Aorta (tissue), 5 donors: ENCODE measurements at places on chromosomes 16 and 17. TPM values are rescaled to one million over a fixed set of nuclear protein-coding genes. Genes with fewer than 3 reads are reported as not detected.
A peak's percentile ranks its signal among the peaks of the same experiment; 100 is the strongest.

The TBX21 gene
- total RNA-seq: 0.99 TPM

The SHBG gene
- total RNA-seq: 0.33 TPM

The FTSJ3 gene
- 38.1 TPM for total RNA-seq

The PRAC1 gene
- total RNA-seq: not detected

The ANKRD40CL gene
- total RNA-seq: not detected

The PPY gene
- total RNA-seq: not detected

GRCh38 chr17:67466251-67466796 is 89.2 kb downstream of the PITPNC1 start:
- DNase-seq: no peak

GRCh38 chr17:55416470-55417052 is 5.1 kb downstream of the MMD start:
- no peak for DNase-seq

GRCh38 chr16:14194721-14195120 is 123.6 kb downstream of the MRTFB start:
- no peak for DNase-seq

DNA sequence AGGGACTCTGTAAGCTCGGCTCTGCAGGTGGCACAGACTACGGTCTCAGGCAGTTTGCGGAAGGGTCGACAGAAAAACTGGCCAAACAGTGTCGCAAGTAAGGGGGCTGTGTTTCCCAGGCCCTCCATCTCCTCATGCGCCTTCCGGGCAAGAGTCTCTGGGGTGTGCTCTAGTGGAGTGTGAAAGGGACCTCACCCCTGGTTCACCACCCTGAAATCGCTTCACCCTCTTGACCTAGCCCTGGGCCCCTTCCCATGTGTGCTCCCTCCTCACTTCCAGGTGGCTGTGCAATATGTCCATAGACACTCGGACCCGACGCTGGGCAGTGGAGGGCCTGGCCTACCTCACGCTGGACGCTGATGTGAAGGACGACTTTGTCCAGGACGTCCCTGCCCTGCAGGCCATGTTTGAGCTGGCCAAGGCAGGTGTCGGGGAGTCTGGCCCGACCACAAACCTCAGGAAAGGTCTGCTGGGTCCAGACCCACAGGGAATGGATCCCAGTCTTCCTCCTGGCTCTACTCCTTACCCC is 22.3 kb downstream of the UNC45B start:
- peak; percentile 57 for DNase-seq

DNA sequence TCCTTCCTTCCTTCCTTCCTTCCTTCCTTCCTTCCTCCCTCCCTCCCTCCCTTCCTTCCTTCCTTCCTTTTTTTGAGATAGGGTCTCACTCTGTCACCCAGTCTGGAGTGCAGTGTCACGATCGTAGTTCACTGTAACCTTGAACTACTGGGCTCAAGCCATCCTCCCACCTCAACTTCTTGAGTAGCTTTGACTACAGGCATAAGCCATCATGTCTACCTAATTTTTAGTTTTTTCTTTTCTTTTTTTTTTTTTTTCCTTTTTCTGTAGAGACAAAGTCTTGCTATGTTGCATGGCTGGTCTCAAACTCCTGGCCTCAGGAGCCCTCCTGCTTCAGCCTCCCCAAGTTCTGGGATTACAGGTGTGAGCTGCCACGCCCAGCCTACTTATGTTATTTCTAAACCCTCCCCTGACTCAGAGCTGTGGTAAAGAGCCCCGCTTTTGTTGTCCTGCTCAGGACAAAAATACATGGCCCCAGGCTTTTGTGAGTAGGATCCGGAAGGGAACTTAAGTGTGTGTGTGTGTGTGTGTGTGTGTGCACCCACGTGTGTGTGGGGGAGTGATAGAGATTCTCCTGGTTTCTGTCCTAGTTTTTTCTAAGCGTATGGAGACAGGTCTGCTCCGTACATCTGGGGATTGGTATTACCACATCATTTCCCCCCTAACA is 67.1 kb downstream of the PRKCB start:
- no peak for DNase-seq

- DNase-seq: no peak
Observed at GRCh38 chr16:1194665-1195392, 30.2 kb downstream of the TPSG1 start.

GRCh38 chr16:28003923-28004322 is 59.6 kb downstream of the GSG1L start:
- no peak for DNase-seq

DNA sequence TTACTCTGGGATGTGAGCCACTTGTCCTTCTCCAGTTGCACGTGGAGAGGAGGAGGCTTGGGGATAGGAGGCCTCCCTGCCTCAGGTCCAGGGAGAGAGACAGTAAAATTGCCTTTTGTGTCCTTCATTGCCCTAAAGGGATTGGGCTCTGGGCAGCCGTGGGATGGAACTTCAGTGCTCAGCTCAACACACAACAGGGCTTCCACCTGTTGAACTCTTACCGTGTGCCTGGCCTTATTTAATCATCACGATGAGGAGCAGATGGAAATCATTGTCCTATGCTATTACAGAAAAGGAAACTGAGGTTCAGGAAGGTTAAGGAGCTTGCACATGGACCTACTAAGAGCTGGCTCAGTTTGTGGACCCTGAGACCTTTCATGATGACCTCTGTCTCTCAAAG is 92.4 kb upstream of the CDC42EP4 start:
- DNase-seq: peak; percentile 12

DNA sequence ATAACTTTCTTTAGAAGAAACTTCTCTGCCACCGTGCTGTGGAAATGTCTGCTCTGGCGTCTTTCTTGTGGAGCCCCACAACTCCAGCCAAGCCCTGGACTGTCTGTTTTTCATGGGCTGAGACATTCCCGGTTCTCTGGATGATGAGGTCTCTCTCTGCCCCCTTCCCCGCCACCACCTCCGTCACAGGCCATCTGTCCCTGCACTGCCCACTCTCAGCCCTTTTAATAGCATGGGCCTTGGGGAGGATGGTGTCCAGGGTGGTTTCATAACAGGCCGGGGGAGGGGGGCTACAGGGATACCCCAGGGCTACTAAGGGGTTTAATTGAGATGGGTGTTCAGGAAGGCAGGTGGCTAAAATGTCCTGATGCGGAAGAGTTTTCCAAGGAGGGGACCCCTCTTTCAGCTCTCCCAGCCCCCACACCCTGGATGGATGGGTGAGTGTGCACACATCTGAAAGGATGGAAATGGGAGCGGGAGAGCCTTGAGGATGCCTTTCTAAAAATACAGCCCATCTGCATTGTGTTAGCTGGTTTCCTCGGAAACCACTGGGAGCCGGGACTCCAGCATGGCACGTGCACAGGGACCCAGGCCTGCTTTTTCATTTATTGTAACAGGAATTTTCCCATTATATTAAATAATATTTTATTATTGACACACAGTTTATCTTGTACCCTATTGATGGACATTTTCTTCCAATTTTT is 14.6 kb upstream of the NDRG4 start:
- peak; percentile 24 for DNase-seq

GRCh38 chr17:45021607-45022287 is 29.7 kb downstream of the DCAKD start:
- DNase-seq: peak; percentile 92

DNA sequence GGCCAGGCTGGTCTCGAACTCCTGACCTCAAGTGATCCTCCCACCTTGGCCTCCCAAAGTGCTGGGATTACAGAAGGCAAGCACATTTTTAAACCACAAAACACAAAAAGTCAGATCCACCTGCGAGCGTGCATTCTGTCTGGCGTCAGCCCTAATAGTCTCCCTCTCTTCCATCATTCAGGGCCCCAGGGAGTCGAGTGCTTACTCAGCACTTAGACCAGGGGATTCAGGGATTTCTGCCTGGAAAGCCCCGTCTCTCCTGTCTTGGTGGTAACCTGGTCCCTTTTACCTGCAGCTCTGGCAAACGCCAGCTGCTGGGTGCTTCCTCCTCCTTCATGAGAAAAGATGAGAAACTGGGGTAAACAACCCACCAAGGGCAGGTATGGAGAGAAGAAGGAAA is 443.1 kb downstream of the SOX9 start:
- no peak for DNase-seq
